ENCODE measurements at places on chromosomes 1 and 21.

GRCh38 chr1:116724765-116725375 is 29.4 kb upstream of the CD2 start:
- peak; percentile 76 for DNase-seq

DNA sequence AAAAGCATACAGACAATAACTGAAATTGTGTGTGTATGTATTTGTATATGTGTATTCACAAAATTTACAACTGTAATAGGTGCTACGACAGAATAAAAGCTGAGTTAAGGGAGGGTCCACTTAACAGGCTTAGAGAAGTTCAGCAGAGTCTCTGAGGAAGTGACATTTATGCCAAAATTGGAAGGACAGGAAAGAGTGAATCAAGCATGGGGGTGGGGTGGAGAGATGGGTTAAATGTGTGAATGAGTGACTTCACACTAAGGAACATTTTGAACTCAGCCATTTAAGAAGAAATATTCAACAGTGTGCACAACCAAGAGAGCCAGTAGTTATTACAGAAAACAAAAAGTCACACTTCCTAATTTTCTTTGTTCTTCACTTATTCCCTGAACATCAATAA is 53.8 kb upstream of the RGS1 start:
- no peak for DNase-seq

GRCh38 chr1:63590166-63590560 is 3.0 kb upstream of the PGM1 start:
- DNase-seq: peak; percentile 19

GRCh38 chr21:45330851-45331261 is 43.2 kb upstream of the POFUT2 start:
- no peak for DNase-seq

GRCh38 chr1:89670711-89671110 is 37.8 kb downstream of the LRRC8C start:
- no peak for DNase-seq

GRCh38 chr1:156880473-156880872 is 13.0 kb upstream of the PEAR1 start:
- no peak for DNase-seq

DNA sequence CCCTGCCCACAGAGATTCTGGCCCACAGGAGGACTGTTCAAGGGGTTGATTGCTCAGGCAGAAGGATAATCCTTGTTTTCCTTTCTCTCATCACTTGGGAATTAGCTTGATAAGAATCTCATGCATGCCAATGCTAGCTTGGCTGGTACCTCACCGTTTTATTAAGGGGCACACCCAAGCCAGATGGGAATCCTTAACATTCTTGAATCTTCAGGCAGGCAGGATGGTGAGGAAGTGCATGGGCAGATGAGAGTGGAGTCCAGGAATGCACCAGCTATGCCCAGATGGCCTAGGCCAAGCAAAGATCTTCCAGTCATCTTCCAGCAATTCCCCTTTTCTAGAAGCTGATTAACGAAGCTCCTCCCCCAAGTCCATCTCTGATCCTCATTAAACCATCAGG is 4.1 kb upstream of the LCE7A start:
- no peak for DNase-seq

- DNase-seq: no peak
Observed at GRCh38 chr1:178934546-178934945, 63.7 kb upstream of the ANGPTL1 start.

DNA sequence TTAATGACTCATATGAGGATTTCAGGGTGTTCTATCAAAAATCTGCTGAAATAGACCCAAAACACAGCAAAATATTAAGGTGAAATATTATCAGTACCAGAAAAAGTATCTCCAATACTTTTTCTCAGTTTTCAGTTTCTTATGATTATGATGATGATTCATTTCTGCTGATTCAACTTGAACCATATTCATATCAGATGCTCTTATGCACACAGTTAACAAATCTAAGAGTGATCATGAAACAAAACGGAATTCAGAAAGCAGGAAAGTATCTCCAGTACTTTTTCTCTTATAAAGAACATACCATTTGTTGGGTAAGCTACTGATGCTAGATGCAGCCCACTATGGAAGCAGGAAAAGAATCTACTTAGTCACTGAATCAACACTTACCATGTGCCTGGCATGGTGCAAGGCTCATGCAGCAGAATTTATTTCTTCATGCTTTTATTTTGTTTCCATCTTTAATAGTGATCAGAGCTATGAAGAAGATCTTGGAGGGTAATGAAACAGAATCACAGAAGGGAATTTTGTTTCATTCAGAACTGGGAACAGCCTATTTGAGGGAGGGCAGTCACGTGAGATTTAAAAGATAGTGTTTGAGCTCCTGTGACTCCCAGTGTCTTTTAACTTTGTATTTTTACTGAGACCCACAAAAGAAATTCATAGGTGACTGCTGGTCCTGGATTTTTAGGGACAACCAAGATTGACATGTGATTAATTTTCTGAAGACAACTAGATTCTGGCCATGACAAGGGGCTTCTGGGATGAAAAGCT is 480.6 kb downstream of the SETD4 start:
- DNase-seq: peak; percentile 10

DNA sequence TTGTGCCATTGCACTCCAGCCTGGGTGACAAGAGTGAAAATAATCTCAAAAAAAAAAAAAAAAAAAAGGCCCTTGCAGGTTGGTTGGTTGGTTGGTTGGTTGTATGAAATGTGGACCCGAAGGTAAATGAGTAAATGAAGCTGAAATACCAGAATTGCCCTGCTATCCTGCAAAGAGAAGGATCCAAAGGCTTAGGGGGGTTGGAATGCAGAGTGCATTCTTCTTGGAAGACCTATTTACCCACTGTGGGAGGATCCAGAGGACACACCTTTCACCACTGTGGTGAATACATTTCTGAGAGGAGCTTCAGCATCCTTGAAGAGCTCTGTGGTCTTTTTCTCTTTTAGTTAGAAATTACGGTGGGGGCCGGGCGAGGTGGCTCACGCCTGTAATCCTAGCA is 28.7 kb upstream of the EIF4G3 start:
- no peak for DNase-seq

DNA sequence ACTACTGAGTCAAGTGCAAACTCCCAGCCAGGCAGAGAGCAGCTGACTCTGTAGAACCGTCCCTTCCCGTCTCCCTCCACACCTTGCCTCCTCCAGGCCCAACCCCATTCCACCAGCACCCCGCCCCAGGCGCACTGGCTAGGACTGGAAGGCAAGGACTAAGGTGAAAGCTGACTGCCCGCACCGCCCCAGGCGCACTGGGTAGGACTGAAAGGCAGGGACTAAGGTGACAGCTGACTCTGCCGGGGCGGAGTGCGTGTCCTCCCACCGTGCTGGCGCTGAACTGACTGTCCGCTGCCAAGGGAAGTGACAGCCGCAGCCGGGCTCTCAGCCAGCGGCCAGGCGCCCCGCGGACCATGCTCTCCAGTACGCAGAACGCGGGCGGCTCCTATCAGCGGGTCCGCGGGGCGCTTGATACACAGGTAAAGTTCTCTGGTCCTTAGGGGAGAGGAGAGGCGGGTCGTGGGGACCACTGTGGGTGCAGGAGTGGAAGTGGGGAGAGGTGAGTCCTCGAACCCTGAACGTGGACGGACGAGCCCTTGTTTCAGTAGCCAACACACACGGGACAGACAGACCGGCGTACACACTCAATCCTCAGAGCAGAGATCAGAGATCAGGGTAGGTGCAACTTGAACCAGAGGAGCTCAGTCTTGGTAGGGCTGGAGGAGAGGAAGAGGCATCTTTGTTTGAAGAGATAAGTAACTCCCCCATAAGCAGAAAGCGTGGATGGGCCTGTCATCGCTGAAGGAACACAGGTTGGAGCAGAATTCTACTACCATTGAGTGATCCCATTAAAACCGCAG is 58.0 kb downstream of the RBM11 start:
- no peak for DNase-seq

- peak; percentile 9 for DNase-seq
Observed at GRCh38 chr1:190747704-190748103, 270.0 kb upstream of the BRINP3 start.

DNA sequence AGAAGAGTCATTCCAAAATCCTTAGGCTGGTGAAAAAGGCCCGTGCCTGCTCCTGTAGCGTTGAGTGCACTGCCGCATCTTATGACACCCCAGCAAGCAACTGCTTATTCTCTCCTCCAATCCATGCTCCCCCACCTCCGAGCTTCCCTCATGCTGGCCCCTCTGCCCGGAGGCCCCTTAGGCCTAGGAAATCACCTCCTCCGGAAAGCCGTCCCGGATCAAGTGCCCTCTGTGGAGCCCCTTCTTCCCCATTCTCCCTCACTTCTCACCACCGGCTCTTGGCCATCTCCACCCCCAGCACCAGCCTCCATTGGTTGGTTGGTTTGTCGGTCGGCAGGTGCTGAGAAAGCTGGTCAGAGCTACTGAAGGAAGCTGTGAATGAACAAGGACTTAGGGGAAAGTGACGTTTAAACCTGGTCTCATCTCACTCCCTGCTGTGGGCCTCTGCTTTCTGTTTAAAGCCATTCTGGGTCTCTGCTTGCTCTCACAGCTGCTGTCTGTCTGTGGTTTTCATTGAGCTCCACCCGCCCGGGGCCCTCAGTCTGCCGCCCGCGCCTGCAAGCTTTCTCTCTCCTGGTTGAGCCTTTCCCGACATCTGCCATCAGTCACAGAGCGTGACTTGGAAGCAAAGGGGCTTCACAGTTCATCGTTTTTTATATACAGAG is 122.2 kb downstream of the KCNN3 start:
- DNase-seq: no peak

DNA sequence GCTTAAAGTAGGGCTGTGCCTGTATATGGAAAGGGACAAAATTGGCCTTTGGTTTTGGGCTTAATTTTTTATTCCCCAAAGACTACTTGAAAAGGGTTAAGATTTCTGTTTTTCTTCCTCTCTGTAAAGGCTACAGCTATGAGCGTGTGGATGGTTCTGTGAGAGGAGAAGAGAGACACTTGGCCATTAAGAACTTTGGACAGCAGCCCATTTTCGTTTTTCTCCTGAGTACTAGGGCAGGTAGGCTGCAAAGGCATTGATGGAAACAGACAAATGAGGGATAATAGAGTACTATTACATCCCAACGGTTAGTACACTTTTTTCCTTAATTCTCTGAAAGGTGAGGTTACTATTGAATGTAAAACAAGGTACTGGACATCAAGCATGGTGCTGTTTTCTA is 29.6 kb downstream of the CHD1L start:
- DNase-seq: no peak

GRCh38 chr1:151920149-151920548 is 10.8 kb upstream of the THEM4 start:
- DNase-seq: no peak

DNA sequence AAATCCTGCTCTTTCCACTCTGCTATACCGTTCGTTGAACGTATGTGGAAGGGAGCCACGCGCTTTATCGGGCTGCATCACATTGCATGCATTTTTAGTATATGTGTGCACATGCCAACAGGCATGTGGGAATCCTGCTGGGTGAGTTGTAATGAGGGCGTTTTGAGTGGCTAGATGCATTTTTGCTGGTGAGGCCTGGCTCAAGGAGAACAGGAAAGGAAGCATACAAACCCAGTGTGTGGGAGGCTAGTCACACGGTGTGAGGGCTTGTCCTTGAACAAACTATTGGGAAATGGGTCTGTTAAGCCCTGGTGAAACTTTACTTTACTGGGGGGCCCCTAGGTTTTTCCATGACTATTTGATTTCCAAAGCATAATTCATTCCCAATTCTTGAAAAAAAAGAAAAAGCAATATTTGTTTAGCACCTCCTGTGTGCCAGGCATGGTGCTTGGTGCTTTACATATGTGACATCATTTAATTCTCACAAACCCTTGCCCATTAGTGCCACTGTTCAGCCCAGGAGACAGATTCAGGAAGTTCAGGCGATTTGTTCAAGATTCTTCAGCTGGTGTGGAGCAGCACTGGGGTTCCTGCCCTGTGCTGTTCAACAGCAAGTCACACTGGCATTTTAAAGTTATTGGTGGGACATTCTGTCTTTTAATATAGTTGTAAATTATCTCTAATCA is 25.6 kb upstream of the JUN start:
- DNase-seq: peak; percentile 72

- no peak for DNase-seq
Observed at GRCh38 chr1:7694600-7695496, 76.2 kb upstream of the VAMP3 start.

DNA sequence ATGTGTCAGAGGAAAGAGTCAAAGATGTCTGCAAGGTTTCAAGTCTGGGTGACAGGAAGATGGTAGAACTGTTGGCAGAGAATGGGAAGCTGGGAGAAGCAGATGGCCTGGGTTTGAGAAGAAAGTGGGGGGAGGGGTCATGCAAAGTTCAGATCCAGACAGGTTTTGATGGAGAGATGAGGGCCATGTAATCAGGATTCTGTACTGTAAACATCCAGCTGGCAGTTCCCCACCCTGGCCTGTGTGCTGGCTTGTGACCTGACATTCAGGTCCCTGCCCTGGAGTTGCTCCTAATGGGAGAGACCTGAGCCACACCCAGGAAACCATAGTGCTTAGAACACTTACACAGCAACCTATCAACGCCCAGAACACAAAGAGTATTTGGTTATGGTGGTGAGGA is 15.6 kb upstream of the ETV3 start:
- DNase-seq: no peak

DNA sequence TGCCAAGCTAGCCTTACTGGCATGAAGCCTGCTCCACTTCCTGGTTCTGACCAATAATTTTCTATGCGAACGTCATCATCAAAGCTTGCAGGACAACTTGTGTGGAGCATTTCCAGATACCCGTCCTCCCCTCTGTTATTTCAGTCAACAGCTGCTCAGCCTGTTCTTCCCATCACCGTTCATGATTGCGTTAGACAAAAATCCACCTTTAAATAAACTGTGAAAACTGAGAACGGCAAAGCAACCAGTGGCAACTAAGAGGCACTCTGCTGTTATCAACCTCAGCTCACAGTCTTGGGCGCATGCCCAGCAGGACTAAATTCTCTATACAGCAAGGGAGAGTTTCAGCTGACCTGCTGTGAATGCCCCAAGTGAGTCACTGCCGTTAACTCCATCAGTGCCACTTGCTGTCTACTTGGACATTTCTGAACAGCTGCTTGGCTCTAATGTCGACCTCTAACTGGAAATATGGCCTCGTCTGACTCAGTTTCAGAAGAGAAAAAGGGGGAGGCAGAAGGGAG is 207.4 kb upstream of the RUNX1 start:
- DNase-seq: peak; percentile 99

- DNase-seq: peak; percentile 51
Observed at GRCh38 chr1:82542766-82543165, 742.0 kb downstream of the ADGRL2 start.

- DNase-seq: peak; percentile 85
Observed at GRCh38 chr1:232477728-232478127, 152.2 kb downstream of the SIPA1L2 start.

DNA sequence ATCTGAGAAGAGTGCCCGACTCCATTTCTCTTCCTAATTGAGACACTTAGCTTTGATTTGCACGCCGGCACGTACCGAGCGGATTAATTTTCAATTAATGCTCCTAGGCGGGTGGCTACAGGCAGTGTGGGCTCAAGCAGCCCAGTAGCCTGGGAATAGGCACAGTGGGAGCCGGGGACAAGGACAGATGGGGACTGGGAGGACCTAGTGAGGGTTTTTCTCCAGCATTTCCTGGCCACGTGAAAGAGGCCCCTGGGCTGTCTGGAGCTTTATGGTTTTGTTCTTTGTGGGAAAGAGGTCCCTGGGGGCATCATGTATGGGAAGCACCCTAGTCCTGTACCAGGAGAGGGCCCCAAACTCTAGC is 78.6 kb upstream of the CSF3R start:
- no peak for DNase-seq

Data from cardiac fibroblast (primary cell).